ENCODE measurements at places on chromosomes 7 and 10. TPM values are rescaled to one million over a fixed set of nuclear protein-coding genes. Genes with fewer than 3 reads are reported as not detected.

Gene GJD4
- 0.09 TPM for polyA plus RNA-seq

- no peak for DNase-seq
These were observed 50.4 kb downstream of the ADD3 start for GRCh38 chr10:110058212-110058611.

Gene C10orf53
- 0.03 TPM for polyA plus RNA-seq

GRCh38 chr7:3399858-3400257, 98.8 kb downstream of the SDK1 start:
- no peak for DNase-seq

DNA sequence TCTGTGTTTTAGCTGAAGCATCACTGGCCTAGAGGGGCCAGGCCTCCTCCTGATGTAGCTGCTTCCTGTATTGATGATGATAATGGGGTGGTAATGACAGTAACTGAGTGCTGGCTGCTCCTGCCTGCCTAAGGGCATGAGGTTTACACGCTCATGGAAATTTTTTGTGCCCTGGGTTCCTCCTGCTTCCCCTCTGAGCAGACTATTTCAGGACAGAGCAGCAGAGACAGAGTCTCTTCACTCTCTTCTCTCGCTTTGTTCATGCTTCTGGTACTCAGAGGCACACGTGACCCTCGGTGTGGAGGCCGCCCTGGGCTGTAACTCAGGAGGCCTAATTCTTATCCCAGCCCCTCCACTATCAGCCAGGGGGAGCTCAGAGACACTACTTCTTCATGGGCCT, 27.9 kb downstream of the LRRC20 start:
- no peak for DNase-seq

GRCh38 chr7:140176122-140176701, 571 bp downstream of the KDM7A start:
- DNase-seq, result no peak

- no peak for DNase-seq
These were observed 105.0 kb downstream of the SH2D4B start for GRCh38 chr10:80642661-80643060.

DNA sequence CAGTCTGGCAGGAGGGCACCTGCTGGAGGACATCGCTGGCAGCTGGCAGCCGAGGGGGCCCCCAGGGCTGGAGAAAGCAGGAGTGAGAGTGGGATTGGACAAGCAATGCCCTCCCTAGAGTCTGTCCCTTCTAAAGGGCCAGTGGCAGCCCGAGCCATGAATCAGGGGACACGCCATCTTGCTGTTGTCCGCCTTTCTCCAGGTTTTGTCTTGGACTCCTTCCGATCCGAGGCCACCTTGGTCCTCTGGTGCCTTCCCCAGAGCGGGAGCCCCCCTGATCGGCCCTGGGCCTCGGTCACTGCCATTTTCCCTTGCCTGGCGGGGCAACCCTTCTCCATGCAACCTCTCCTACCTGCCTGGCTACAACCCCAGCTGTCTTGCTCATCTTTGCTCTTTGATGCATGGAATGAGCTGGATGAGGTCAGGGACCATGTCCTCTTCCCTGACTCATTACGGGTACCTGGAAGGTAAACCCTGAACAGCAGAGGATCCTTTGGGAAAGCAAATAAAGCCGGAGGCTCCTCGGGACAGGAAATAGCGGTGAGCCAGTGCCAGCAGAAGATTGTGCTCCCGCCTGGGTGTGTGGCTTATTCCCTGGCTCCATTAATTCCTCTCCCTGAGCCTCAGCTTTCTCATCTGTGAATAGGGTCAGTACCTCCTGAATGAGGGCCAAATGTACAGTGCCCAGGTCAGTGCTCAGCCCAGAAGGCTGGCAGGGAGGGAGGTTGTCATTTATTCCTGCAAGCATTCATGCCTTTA, 112.0 kb downstream of the GRK5 start:
- DNase-seq, result no peak

Gene AKR1E2
- 1.8 TPM for polyA plus RNA-seq

DNA sequence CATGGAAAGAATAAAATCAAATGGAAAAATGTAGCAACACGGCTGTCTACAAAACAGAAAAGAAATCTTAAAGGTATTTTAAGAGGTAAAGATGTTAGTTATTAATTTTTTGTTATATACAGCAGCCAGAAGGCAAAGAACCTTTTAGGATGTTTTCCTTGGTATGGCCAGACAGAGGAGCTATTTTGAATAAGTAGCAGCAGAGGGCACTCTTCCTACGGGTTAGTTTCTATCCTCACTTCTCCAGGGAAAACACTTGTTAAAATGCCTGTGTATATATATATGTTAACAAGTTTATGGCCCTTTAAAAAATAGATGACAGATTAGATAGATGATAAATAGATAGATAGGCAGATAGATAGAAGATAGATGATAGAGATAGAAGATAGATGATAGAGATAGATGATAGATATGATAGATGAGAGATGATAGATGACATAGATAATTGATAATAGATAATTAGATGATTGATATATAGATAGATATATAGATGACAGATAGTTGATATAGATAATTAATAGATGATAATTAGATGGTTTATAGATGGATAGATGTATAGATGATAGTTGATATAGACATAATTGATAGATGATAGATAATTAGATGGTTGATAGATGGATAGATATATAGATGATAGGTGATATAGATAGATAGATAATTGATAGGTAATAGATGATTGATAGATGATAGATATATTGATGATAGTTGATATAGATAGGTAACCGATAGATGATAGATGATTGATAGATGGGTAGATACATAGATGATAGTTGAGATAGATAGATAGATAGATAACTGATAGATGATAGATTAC, 57.8 kb upstream of the WIPF3 start:
- DNase-seq, result peak; percentile 7
